ENCODE measurements at places on chromosomes 2 and 18.

DNA sequence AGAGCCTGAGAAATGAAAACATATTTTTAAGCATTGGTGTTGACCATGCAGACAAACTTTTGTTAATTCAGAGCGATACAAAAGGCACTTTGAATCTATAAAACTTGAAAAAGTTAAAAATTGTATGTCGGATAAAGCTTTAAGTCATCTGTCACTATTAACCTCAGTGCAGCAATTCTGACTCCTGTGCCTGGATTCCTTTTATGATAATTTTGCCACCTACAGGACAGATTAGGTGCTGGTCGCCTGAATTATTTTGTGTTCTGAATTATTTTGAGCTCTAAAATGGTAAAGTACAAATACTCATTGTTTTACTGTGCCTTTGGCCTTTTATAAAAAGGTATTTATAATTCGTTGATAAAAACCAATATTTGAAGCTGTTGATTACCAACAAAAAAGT lies 19.4 kb upstream of the RNF138 start:
- DNase-seq: no peak

DNA sequence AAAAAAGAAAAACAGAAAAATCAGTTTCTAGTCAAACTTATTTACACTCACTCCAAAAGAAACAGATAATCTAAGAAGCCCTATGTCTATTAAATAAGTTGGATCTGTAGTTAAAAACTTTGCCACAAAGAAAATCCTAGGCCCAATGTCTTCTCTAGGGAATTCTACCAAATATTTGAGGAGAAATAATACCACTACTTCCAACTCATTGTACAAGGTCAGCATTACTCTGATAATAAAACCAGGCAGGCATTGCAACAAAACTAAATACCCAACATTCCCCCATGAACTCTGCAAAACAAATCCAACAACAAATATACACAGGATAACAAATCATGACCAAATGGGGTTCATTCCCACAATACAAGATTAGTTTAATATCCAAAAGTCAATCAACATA lies 73.8 kb upstream of the ST8SIA5 start:
- no peak for DNase-seq

DNA sequence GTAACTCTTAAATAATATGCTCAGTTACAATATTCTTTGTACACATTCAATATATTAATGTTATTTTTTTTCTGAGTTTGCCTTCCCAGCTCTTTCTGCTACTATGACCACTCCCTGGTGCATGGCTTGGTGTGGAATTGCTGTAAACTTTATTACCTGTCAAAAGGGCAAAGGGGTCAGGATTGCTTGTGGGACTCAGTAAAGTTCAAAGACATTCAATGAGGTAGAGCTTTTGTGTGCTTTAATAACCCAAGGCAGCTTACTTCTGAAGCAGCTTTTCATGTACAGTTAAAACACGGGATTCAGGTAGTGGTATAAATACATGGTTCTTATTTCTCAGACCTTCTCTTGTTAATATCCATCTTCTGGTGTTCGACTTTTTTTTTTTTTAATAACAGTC lies 132.8 kb downstream of the MEIS1 start:
- DNase-seq: peak; percentile 70

- no peak for DNase-seq
Measured at GRCh38 chr2:177393824-177394593, 1.4 kb downstream of the AGPS start.

GRCh38 chr2:127770973-127771735 lies 39.8 kb downstream of the WDR33 start:
- DNase-seq: no peak

- no peak for DNase-seq
Measured at GRCh38 chr18:47689371-47689770, 241.1 kb downstream of the SMAD2 start.
